ENCODE measurements at places on chromosomes 2 and 18.

GRCh38 chr2:128745946-128746345 is 427.3 kb upstream of the HS6ST1 start:
- no peak for DNase-seq

DNA sequence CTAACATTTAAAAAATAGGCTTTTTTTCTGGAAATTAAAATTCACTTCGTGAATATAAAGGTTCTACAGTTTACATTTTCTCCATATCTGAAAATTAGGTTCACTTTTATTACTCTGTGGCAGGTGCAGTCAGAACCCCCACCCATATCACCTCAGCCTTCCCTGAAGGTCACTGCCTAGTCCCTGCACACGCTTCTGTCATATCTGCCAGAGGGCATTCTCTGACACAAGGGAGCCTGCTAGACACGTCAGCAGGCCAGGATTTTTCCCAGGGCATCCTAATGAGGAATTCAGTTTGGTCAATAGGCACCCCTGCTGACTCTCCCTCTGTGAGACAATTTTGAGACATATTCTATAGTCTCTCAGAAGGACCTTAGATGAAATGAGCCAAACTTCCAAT is 475.7 kb upstream of the PKDCC start:
- no peak for DNase-seq

- DNase-seq, result no peak
These were observed 100.1 kb downstream of the NEDD4L start for GRCh38 chr18:58144106-58144505.

GRCh38 chr2:94987074-94988020 is 38.2 kb upstream of the MAL start:
- DNase-seq, result no peak

GRCh38 chr18:63446266-63446665 is 24.0 kb upstream of the VPS4B start:
- no peak for DNase-seq

DNA sequence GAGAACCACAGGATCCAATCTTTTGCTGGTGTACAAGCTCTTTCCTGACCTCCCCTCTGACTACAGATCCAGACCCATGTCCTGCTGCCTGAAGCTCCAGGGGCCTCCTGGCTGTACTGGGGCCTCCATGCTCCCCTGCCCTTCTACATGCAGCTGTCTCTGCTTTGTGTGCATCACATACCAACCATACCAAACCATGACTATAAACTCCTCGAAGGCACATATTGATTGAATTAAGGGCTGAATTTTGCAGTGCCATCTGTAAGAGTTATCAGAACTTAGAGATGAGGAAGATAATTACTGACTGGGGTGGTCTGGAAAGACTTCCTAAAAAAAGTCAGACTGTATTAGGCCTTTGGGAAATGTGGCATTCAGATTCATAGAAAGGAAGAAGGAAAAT is 139.9 kb upstream of the CXCR4 start:
- no peak for DNase-seq

DNA sequence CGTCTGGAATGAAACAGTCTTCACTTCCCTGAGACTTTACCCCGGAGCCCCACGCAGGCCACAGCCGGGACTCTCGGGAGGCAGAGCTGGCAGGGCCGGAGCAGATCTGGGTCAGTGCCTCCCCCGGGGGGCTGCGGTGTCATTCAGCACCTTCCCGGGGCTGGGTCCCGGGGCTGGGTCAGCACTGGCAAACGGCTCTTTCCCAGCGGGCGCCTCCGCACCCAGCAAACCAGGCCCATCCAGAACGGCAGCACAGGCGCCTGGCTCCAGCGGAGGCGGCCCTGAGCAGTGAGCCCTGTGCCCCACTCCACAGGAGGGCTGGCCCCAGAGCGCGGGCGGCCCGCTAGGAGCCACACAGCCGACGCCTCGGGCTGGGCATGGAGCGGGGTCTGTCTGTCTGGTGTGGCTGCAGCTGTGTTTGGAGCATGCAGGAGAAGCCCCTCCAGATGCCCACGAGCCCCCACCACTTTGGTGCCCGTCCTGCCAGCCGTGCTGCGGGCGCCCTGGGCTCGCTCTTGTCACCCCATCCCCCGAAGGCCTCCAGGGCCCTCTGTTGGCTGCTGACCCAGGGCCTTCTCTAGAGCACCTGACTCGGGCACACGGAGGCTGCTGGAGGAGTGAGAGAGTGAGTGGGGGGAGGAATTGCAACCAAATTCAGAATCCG is 132.1 kb upstream of the CTDP1 start:
- no peak for DNase-seq

DNA sequence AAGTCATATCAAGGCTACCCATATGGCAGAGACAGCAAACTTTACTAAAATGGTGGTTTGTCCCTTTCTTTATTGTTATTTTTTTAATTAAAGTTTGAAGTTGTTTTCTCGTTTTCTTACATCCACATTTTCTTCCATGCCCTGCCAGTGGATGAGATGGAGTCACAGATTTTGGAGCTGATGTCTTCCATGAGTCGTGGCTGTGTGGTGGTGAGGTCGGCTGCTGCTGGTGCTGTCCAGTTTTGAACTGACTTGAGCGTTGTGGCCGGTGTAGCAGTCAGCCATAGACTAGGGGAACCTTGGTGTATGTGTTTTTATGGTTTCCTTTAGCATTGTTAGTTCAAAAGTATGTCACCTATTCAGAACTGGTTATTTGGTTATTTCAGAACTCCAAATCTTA is 182.8 kb downstream of the SH3RF3 start:
- no peak for DNase-seq

GRCh38 chr2:75480971-75481836 is 79.5 kb downstream of the EVA1A start:
- no peak for DNase-seq

GRCh38 chr18:7452331-7452730 is 114.8 kb upstream of the PTPRM start:
- no peak for DNase-seq

DNA sequence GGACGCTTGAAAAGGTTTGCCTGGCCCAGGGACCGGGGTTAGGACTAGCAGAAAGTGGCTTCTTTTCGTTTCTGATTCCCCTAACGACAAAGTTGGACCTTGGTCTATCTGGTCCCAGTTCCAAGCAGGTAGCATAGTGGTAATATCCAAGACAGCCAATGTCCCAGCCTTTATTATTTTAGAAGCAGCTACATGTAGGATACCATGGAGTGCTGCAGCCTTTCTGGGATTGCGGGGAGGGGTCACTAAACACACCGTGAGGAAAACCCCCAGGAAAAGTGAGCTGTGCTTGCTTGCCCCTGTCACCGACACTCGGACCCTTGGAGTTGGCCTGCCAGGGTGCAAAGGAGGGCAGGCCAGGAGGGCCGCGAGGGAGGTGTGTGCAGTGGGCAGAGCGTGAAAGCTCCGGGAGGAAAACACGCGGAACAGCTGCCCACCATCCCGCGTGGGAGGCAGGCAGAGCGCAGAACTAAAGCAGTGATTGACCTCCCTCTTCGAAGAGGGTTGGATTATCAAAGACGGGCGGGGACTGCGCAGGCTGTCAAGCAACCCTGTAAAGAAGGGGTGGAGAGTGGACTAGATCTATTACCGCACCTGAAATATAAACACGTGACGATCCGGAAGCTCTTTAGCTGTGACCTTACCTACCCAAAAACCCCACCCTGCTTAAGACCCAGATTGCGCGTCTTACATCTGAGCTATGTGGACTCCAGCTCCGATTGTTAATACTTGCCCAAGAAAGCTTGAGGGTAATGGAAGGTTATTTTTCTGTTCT is 624 bp upstream of the MAP4K3 start:
- DNase-seq, result peak; percentile 39

GRCh38 chr2:41828052-41828643 is 219.7 kb upstream of the PKDCC start:
- DNase-seq, result no peak

DNA sequence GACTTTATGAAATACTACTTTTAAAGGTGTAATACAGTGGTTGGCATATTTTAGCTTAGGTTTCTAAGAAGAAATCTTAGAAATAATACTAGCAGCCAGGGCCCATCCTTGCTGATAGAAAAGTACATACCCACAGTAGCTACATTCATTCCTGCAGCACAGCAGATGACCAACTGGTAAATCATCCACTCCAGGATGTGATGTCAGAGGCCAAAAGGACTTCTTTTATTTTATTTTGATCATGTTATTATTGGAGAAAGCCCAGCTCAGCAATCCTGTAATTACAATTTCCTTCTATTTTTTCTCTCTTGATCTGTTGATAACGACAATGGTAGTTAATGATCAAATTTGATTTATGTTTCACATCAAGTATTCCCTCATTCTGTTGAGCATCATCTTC is 18.0 kb upstream of the TTN start:
- no peak for DNase-seq

DNA sequence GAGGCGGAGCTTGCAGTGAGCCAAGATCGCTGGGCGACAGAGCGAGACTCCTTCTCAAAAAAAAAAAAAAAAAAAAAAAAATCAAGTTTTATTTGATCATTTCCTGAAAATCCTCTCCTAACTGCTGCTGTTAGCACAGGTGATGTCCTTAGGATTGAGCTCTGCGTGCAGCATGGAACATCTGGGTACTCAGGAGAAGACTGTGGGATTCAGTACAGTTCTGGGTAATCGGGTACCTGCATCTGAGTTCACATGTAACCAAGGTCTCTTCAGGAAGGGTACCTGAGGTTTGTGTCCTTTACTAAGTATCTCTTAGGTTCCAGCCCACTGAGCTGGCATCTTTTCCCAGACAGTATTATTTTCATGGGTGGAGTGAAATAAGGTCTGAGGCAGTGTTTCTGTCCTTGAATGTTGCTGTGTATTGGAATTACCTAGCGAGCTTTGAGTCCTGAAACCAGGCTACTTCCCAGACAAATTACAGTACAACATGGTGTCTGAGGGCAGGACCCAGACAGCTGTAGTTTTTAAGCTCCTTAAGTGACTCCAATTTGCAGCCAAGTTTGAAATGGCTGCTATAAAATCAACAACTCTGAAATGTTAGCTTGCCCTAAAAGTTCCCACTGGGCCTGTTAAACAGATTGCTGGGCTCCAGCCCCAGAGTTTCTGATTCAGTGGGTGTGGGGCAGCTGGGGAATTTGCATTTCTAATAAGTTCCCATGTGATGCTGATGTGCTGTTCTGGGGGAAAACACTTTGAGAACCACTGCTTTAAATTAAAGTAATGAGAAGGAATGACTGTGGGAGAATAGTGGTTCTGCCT is 120.5 kb downstream of the PMAIP1 start:
- DNase-seq, result no peak

- DNase-seq, result no peak
These were observed 11.3 kb downstream of the CNNM4 start for GRCh38 chr2:96771796-96772618.

DNA sequence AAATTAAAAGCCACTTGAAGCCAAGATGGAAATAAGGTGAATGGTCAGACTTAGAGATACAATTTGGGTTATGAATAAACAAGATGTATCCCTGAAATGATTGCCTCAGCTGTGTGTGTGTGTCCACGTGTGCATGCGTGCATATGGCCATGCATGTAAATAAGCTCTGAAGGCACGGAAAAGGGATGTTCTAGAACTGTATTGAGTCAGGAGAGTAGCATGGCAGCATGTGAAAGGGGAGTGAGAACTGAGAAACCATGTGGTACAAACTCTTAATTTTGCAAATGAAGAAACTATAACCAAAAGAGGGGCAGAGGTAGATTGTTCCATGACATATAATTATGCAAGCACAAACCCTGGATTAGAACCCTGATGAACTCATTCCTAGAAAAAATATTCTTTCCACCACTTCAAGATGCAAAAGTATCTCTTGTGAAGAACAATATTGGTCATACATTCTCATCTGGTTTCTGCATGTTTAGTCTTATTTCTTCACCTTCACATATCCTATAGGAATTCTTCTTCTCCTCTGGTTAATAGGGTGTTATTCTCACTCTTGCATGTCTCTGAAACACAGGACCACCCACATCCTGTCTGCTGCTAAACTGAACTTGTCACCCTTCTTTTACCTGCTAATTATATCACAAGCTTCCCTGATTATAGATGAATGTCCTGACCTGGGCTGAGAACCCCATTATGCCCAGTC is 455.8 kb downstream of the SETBP1 start:
- no peak for DNase-seq

GRCh38 chr2:138723196-138723987 is 56.8 kb downstream of the NXPH2 start:
- DNase-seq, result no peak

DNA sequence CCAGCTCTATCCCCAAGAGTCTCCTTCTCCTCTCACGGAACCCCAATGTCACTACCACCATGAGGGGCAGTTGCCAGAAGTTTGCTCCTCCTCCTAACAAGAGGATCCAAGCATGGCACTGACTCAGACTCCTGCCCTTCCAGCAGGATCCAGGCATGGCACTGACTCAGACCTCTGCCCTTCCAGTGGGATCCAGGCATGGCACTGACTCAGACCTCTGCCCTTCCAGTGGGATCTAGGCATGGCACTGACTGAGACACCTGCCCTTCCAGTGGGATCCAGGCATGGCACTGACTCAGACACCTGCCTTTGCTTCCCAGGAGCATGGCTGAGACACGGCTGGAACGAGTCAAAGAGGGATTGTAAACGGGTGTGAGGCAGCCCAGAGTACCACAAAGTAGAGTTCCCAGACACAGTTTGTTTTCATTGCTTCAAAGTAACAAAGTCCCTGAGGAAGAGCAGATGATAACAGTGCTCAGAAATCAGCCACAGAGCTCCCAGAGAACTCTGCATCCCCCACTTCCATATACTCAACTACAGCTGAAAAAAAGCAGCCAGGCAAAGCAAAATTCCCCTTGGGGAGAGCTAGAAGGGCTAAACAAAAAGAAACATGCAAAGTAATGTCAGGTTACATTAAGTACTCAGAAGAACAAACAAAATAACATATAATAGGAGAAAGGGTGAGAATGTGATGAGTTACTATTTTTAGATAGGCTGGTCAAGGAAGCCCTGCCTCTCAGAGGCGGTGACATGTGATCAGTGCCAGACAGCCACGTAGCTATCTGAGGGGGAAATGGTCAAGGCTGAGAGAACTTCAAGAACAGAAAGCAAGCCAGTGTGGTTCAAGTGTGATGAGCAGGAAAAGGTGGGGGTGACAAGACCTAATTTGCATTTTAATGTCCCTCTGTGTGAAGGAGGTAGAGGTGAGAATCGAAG is 3.0 kb downstream of the BUB1 start:
- DNase-seq, result no peak

- DNase-seq, result no peak
These were observed at the start of gene NEMP2 for GRCh38 chr2:190534310-190535120. TSS of gene NEMP2 (minus strand) at chr2:190534722. CDS start at chr2:190534655, 67 bp downstream.

GRCh38 chr2:151297882-151298281 is 8.4 kb upstream of the NMI start:
- DNase-seq, result no peak

- DNase-seq, result no peak
These were observed 88.8 kb downstream of the STK39 start for GRCh38 chr2:168158586-168158985.

- DNase-seq, result peak; percentile 62
These were observed 108.4 kb downstream of the POLR1A start for GRCh38 chr2:85997017-85997970.

DNA sequence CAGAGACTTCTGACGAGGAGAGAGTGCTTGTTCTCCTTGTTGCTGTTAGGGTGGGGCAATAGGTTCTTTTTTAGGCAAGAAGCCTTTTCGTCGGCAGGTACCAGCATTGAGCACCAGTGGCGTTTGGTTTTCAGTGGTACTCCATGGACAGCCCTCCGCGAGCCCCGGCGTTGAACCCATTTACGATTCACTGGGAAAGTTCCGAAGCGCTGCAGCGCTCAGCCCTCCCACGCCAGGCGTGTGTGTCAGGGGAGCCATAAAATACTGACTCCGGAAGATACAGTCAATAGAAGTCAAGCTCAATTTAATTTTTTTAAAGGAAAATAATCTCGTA is 494 bp upstream of the ROCK1 start:
- DNase-seq, result no peak

- no peak for DNase-seq
These were observed 307.2 kb downstream of the MYCN start for GRCh38 chr2:16247326-16248122.

- no peak for DNase-seq
These were observed 13.3 kb upstream of the MTIF2 start for GRCh38 chr2:55282110-55282917.
